ENCODE measurements at places on chromosomes 13 and 19.

DNA sequence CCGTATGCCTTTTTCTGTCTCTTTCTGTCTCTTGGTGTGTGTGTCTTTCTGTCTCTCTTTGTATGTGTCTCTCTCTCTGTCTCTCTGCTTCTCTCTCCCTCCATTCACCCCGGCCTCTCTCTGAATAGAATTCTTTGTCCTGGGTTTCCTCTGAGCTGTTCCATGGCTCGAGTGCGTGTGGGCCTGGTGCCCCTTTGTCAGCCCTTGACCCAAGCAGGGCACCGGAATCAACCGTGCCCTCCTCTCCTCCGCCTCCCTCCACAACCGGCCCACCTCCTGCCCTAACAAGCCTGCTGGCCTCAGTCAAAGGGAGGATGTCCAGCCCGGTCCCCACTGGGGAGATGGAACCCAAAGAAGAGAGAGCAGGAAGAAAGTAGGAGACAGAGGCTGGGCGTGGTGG lies 3.2 kb downstream of the AXL start:
- DNase-seq: no peak
- no peaks in the 10 kb centered on the region for H3K36me3 ChIP-seq
- H3K4me1 ChIP-seq: no peaks in the 10 kb centered on the region
- peaks cover 20% of the 10 kb centered on the region for H3K27me3 ChIP-seq
- no peak overlapping the region for H3K4me3 ChIP-seq
- no peak overlapping the region for H3K27ac ChIP-seq

DNA sequence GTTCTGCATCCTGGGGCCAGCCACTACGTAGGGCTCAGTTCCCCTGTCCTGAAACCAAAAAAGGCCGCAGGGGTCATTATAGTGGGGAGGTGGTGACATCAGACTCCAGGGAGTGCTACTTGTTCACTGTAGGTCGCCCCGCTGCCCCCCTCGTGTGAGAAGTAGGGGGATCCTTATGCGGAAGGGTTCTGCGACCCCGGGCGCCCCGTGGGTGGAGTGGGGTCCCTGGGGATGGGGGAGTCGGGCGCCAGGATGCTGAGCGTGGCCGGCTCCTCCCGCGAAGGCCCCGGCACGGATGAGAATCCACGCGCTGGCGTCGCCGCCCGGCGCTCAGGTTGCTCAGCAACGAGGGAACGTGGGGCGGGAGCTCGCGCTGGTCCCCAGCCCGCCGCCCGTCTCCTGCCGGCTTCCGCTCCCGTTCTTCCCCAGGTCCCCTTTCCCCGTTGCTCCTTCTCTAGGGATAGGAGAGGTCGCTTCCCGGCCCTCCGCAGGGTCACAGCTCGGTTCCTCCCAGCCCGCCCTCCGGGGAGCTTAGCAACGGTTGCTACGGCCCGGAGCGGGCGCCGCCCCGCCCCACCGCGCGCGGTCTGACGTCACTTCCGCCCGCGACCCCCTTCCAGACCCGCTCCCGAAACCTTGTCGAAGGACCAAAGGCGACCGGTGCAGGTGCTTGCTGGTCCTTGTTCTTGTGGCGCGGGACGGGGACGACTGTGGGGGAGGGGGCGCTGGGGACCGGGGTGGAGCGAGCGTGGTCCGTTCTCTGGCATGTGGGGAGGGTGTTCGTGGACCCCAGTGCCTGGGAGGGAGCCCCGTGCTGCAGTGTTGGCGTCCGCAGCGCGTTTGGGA lies at the start of gene NAT14:
Gene NAT14 (plus strand): TSS at position 596 of the 846 bp plus-strand sequence. CDS start 521 bp downstream, outside the sequence.
- peak within 1 kb of the TSS; percentile 83 for H3K27ac ChIP-seq
- H3K27me3 ChIP-seq: no peaks in the 10 kb centered on the region
- H3K4me3 ChIP-seq: peak within 1 kb of the TSS; percentile 64
- peaks cover 23% of the 10 kb centered on the region for H3K36me3 ChIP-seq
- H3K4me1 ChIP-seq: peaks cover 37% of the 10 kb centered on the region

DNA sequence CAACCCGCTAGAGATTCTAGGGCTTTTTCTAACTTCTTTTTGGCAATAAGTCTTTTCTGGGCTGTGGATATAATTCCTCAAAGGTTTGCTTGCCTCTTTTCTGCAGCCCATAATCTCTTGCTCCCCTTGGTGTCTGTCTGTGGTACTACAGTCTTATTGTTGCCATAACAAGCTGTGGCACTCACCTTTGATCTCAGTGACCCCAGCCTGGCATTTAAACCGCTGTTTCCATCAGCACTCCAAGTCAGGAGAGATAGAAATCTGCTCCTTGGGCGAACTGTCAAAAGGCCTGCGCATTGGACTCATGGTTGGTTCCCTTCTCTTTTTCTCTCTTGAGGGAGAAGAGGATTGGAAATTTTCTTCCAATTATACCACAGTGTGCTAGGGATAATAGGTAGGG lies 14.5 kb upstream of the MPHOSPH8 start:
- H3K27ac ChIP-seq: no peak overlapping the region
- no peak overlapping the region for H3K4me3 ChIP-seq
- no peaks in the 10 kb centered on the region for H3K4me1 ChIP-seq
- peak; percentile 24 for DNase-seq

GRCh38 chr13:19573120-19573716 lies 11.9 kb upstream of the TPTE2 start:
- no peak for DNase-seq
- no peaks in the 10 kb centered on the region for H3K4me1 ChIP-seq
- H3K4me3 ChIP-seq: no peak overlapping the region
- H3K27ac ChIP-seq: no peak overlapping the region
- H3K27me3 ChIP-seq: no peaks in the 10 kb centered on the region
- H3K36me3 ChIP-seq: no peaks in the 10 kb centered on the region

- DNase-seq: no peak
- H3K27me3 ChIP-seq: peaks cover 7% of the 10 kb centered on the region
- H3K36me3 ChIP-seq: no peaks in the 10 kb centered on the region
- peak overlapping the region; percentile 40 for H3K27ac ChIP-seq
Measured at GRCh38 chr13:42039457-42039945, 8.9 kb upstream of the DGKH start.

DNA sequence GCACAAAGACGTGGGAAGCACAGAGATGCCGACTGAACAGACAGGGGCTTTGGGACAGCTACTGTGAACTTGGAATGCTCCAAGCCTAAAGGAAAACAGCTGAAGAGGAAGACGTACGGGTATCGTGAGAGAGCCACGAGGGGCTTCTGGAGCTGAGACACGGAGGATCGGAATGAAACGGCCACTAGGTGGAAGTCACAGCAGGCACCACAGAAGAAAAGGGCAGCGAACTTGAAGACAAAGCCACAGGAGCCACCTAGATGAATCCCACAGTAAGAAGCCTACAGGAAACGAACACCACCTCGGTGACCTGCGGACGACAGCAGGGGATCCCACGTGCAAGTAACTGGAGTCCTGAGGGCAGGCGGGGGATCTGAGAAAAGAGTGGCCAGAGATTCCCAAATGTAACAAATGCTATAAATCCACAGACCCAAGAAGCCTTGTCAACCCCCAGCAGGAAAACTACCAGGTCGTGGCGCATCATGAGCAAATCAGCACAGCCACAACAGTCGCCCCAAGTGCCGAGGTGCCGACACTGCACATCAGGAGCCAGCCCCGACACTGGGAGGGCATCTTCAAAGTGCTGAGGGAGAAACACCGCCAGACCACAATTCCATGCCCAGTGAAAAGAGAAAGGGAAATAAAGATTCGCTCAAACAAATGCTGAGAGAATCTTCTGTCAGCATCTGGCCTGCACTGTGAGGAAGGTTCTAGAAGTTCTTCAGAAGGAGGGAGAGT lies 39.3 kb upstream of the ISYNA1 start:
- H3K27me3 ChIP-seq: no peaks in the 10 kb centered on the region
- 0 out of 2 replicates have a peak, but pooled peaks cover 9% of the 10 kb centered on the region for H3K36me3 ChIP-seq
- no peak overlapping the region for H3K4me3 ChIP-seq
- DNase-seq: no peak
- no peak overlapping the region for H3K27ac ChIP-seq
- no peaks in the 10 kb centered on the region for H3K4me1 ChIP-seq

GRCh38 chr19:46713781-46714443 lies 3.0 kb downstream of the PRKD2 start:
- DNase-seq: peak; percentile 90
- peak overlapping the region; percentile 87 for H3K27ac ChIP-seq
- no peaks in the 10 kb centered on the region for H3K27me3 ChIP-seq
- peaks cover 42% of the 10 kb centered on the region for H3K36me3 ChIP-seq
- peak overlapping the region; percentile 76 for H3K4me3 ChIP-seq

- no peaks in the 10 kb centered on the region for H3K4me1 ChIP-seq
- no peaks in the 10 kb centered on the region for H3K27me3 ChIP-seq
- H3K36me3 ChIP-seq: no peaks in the 10 kb centered on the region
- H3K4me3 ChIP-seq: no peak overlapping the region
Measured at GRCh38 chr13:27679896-27680295, 58.2 kb downstream of the POLR1D start.

DNA sequence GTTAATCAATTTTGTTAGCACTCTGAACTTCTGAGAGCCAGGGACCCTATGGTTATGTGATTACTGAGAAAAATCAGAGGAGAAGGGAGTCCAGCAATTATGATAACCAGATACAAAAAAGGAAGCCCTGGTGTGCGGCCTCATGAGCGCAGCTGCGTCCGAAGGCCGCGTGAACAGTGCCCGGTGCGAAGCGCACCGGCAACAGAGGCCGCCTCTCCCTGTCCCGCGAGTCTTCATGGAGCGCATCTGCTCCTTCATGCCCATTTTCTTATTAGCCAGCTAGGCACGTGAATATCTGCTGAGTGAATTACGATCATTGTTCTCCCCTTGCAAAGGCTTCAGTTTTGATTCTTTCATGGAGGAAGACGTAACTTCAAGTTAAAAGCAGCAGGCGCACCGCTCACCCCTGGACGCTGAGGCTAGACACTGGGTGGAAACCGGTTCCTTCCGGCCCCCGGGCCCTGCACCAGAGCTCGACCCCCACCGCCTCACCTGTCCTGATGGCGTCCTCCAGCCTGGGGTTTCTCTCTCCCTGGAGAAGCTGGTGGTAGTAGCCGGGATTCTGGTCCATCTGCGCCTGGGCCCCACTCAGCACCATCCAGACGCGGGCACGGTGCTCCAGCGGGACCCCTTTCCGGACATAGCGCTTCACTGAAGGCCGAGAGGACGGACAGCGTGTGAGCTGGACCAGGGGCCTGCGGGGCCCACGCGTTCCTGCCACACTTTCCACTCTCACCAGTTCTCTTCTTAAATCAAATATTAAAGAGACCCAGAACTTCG lies 8.9 kb downstream of the GRTP1 start:
- DNase-seq: no peak
- H3K36me3 ChIP-seq: no peaks in the 10 kb centered on the region
- no peak overlapping the region for H3K4me3 ChIP-seq
- H3K4me1 ChIP-seq: no peaks in the 10 kb centered on the region
- peaks cover 7% of the 10 kb centered on the region for H3K27me3 ChIP-seq

GRCh38 chr19:54662730-54663129 lies at the start of gene LILRB4:
Gene LILRB4, plus strand, starts transcription at chr19:54662985. Its CDS starts 49 bp downstream, at chr19:54663034.
- no peak within 1 kb of the TSS for H3K27ac ChIP-seq
- no peak for DNase-seq
- H3K4me3 ChIP-seq: no peak within 1 kb of the TSS

DNA sequence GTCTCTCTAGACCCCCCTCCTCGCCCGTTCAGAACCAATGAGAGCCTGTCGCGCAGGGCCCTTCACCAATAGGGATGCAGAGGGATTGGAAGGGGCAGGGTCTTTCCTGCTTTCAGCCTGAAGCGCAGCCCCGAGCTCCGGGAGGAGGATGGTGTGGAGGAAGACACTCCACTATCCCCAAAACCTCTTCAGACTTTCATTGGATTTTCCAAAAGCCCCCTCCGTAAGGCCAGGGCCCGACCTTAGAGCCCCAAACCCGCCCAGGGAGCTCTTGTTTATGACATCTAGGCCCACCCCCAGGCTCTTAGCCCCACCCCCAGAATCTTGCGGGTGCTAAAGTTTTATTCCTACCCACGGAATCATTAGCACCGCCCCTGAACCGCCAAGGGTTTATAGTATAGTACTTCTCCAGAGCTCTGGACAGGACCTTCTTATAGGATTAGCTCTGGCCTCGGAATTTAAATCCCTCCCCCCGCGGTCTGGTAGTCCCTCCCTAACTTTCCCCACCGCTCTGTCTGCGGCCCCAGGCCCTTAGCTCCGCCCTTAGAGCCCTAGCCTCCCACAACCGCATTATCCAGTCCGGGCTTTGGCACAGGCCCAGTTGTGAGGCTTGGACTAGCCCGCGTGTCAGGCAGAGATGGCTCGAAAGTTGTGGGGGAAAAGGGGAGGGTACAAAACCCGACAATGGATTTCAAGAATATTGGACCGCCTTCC lies 6.6 kb upstream of the EML2 start:
- H3K27me3 ChIP-seq: no peaks in the 10 kb centered on the region
- H3K36me3 ChIP-seq: no peaks in the 10 kb centered on the region
- peak overlapping the region; percentile 36 for H3K27ac ChIP-seq
- DNase-seq: peak; percentile 91

- H3K27ac ChIP-seq: no peak overlapping the region
- H3K27me3 ChIP-seq: peaks cover 7% of the 10 kb centered on the region
- no peaks in the 10 kb centered on the region for H3K36me3 ChIP-seq
- no peak overlapping the region for H3K4me3 ChIP-seq
- no peaks in the 10 kb centered on the region for H3K4me1 ChIP-seq
Measured at GRCh38 chr13:102309110-102309509, 92.7 kb downstream of the FGF14 start.

DNA sequence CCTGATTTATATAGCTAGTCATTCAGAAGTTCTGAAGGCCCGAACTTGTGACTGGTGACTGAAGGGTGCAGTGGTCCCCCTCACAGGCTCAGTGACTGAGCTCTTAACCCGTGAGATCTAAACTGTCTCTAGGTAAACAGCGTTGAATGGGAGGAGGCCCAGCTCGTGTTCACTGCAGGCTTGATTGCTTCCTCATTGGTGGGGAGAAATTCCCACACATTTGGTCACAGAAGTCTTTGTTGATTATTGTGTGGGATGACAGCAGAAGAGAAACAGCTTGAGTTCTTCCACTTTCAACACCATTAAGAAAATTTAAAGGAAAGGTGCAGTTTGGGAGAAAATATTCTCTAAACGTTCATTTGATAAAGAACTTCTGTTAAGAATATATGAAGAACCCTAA lies 1178.0 kb downstream of the UQCRFS1 start:
- DNase-seq: no peak
- H3K27me3 ChIP-seq: no peaks in the 10 kb centered on the region
- no peak overlapping the region for H3K4me3 ChIP-seq
- H3K27ac ChIP-seq: no peak overlapping the region
- H3K4me1 ChIP-seq: no peaks in the 10 kb centered on the region
- H3K36me3 ChIP-seq: no peaks in the 10 kb centered on the region

GRCh38 chr13:65593298-65593874 lies 1636.8 kb downstream of the PCDH9 start:
- H3K27me3 ChIP-seq: no peaks in the 10 kb centered on the region
- no peaks in the 10 kb centered on the region for H3K4me1 ChIP-seq
- no peak for DNase-seq
- no peak overlapping the region for H3K27ac ChIP-seq

Measured in DND-41 (cell line).